AG10803 (cell line): ENCODE measurements at places on chromosomes 6 and 20.

GRCh38 chr6:45843848-45844521 is 171.7 kb downstream of the CLIC5 start:
- peak; percentile 96 for DNase-seq

DNA sequence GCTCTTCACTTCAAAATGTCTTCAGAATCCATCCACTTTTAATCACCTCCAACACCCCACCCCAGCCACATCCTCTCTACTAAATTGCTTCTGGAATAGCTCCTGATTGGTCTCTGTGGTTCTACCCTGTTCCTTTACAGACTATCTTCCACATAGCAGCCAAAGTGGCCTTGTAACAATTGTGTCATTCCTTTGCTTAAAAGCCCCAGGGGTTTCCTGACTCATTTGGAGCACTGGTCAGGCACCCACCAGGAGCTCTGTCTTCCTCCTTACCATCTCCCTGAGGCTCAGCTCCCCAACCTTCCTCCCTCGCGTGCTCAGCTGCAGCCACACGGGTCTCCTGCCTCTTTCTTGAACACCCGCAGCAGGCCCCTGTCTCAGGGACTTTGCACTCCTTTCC is 126.8 kb downstream of the HIVEP1 start:
- DNase-seq = no peak

- no peak for DNase-seq
Measured at GRCh38 chr6:112717856-112718255, 370.7 kb downstream of the RFPL4B start.

DNA sequence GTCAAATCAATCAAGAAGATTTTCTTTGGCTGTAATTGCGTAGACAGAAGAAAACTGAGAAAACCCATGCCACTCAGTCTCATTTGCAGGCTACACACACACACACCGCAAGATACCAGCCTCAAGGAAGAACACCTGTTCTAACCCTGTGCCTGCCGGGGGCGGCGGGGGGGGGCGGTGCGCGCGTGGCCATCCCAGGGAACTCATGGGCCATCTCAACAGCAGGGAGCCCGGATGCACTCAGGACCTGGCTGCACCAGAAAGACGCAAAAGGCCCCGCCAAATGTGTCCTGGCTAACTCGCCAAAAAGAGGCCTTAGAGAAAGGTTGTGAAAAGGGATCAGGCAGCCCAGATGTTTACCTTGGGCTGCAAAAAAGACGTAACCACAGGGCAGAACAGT is 2.1 kb downstream of the B3GAT2 start:
- no peak for DNase-seq

- no peak for DNase-seq
Measured at GRCh38 chr6:10528158-10528981, 7.2 kb downstream of the GCNT2 start.

DNA sequence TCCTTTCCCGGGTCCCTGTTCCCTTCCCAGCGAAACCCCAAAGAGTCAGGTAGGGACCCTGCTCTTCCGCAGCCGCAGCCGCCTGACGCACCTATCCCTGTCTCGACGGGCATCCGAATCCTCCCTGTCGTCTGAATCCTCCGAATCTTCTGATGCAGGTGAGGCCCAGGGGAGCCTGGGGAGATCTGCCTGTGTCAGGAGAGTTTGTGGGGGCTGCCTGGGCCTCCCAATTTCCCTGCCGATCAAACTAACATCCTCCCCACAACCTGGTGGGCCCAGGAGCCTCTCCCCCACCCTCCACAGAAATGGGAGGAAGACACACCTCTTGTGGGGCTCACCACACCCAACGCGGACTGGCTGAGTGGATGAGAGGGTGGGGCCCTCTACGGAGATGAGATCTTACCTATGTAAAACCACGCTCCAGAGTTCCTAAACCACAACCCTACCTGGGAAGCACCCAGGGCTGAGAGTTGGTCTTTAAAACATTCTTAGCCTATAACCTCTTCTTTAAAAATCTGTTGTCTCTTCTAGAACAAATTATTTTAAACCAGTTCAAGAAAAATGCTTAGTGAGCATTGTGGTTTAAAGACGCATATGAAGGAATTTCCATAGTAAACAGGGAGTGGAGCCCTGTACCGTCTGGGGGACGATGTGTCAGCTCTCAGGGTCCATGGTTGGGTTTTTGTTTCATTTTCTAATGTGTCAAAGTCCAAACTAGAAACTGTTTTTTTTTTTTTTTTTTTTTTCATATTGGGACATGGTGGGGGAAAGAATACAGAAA is 1.7 kb downstream of the CDC25B start:
- DNase-seq = no peak

GRCh38 chr6:107957308-107957908 is 600 bp downstream of the SEC63 start:
- DNase-seq = peak; percentile 77
